CD4-positive, alpha-beta T cell treated with Interleukin-17A for 1 hour (primary cell): ENCODE measurements at places on chromosomes 13 and 19.

DNA sequence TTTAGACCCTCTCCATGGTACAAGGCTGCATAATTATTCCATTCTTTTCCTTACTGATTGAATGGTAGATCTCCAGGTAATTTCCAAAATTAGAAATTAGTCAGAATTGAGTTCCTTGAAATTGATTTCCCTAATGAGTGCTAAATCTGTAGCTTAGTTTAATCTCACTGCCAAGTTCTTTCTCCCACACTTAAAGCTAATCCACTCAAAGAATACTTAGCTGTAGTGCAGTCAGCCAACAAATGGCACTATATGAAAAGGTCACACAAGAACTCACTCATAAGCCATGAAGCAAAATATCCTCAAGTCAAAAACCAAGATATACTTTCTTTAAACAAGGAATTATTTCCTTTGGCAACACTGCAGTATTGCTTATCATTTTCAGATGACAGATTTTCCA is 62.0 kb downstream of the XPO4 start:
- DNase-seq = no peak

DNA sequence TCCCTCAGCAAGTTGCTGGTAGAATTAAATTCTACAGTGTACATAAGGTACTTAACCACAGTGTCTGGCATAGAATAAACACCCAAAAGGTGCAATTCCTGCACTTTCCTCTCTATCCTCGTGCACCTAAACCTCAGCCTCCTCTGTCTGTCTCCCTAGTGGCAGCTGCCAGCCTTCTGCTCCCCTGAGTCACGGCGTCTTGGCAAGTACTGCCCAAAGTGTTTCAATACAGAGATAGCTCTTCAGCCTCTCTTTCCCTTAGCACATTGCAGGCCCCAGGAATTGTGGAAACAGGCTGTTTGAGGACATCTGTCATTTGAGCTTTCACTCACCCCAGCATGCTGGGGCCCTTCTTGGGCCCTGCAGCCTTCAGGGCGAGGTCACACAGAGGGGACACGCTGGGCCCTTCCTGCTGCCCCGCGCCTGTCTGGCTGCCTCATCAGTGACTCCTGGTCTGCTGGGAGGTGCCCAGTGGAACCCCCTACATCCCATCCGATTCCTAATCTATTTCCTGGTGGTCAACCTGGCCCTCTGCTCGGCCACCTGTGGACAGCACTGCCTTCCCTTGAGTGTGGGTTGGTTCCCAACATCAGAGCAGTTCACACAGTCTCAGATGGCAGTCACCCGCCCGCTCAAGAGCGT is 19.3 kb downstream of the COL4A2 start:
- DNase-seq = no peak

DNA sequence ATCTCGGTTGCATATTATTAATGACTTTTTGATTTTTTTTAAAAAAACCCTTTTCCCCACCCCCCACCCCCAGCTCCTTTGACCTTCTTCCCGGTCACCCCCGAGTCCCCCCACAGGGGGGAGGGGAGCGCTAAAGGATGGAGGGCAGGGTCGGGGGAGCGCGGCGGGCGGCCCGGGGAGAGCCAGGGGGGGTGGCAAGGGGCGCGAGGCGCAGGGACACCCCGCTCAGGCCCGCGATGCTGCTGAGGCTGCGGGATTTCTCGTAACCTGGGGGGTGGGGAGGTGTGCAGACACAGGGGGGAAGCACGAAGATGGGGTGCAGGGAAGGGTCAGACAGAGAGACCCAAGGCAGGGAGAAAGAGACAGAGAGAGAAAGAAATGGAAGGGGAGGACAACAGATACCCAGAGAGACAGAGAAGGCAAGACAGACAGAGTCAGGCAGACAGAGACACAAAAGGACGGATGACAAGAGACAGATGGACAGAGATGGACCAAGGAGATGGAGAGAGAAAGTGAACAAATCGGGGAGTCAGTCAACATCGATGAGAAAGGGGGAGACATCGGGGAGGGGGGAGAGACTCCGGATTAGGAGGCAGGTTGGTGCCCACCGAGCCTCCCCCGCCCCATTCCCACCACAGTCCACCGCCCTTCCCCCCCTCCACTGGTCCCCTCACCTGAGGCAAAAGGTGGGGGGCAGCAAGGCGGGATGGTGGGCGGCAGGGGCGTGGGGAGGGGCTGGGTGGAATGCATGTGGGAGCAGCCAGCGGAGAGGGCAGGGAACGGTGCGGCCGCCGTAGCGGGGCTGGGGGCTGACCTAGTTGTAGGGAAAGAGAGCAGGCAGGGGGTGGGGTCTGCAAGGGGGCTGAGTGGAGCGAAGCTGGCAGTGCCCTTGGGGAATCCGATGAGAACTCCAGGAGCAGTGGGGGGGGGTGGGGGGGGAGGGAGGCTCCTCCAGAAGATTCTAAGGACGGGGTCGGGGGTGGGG is 14.2 kb downstream of the KCNC3 start:
- no peak for DNase-seq

DNA sequence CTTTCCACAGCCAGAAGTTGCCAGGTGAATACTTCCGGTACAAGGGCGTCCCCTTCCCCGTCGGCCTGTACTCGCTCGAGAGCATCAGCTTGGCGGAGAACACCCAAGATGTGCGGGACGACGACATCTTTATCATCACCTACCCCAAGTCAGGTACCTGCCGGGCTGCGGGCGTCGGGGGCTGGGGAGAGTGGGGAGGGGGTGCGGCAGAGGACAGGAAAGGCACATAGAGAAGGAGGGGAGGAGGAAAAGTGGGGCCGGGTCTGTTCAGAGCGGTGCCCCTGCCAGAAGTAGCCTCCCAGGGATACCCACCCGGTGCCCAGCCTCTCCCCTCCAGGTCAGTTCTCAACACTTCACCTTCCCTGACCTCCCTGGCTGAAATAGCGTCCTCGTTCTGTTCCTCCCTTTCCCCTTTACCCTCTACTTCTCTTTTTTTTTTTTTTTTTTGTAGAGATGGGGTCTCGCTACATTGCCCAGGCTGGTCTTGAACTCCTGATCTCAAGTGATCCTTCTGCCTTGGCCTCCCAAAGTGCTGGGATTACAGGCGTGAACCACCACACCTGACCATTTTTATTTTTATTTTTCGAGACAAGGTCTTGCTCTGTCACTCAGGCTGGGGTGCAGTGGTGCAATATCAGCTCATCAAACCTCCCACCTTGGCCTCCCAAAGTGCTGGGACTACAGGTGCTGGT is 24.1 kb downstream of the SULT2B1 start:
- DNase-seq = no peak

GRCh38 chr13:22271903-22272302 is 601.0 kb downstream of the FGF9 start:
- DNase-seq = no peak
